Upper lobe of left lung (tissue), 6 donors: ENCODE measurements at places on chromosomes 6 and 20.

GRCh38 chr6:170248111-170248805 lies 42.6 kb downstream of the DLL1 start:
- no peak overlapping the region for H3K4me3 ChIP-seq
- H3K4me1 ChIP-seq, result no peaks in the 10 kb centered on the region
- no peak overlapping the region for H3K27ac ChIP-seq

GRCh38 chr6:153170511-153170910 lies 39.4 kb upstream of the RGS17 start:
- H3K4me1 ChIP-seq, result no peaks in the 10 kb centered on the region
- no peaks in the 10 kb centered on the region for H3K27me3 ChIP-seq
- no peak overlapping the region for H3K27ac ChIP-seq
- no peak for DNase-seq
- H3K4me3 ChIP-seq, result no peak overlapping the region
- H3K36me3 ChIP-seq, result no peaks in the 10 kb centered on the region

DNA sequence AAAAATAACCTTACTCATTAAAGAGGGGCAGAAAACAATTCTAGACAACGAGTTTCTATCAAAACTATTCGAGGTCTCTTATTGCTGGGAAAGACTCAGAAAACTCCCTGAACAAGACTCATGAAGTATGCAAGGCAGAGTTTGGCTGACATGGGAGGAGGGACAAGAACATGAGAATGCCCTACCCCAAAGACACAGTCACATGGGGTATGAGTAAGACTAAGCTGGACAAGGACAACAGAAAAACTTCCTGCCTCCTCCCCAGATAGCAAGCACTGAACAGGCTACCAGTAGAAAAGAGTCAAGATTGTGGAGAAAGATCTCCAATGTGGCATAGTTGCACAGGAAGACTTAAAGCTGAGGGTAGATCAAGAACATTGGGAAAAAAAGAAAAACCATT lies 39.7 kb upstream of the PHIP start:
- H3K27me3 ChIP-seq, result no peaks in the 10 kb centered on the region
- no peaks in the 10 kb centered on the region for H3K4me1 ChIP-seq
- no peak for DNase-seq
- H3K36me3 ChIP-seq, result no peaks in the 10 kb centered on the region
- H3K4me3 ChIP-seq, result no peak overlapping the region

DNA sequence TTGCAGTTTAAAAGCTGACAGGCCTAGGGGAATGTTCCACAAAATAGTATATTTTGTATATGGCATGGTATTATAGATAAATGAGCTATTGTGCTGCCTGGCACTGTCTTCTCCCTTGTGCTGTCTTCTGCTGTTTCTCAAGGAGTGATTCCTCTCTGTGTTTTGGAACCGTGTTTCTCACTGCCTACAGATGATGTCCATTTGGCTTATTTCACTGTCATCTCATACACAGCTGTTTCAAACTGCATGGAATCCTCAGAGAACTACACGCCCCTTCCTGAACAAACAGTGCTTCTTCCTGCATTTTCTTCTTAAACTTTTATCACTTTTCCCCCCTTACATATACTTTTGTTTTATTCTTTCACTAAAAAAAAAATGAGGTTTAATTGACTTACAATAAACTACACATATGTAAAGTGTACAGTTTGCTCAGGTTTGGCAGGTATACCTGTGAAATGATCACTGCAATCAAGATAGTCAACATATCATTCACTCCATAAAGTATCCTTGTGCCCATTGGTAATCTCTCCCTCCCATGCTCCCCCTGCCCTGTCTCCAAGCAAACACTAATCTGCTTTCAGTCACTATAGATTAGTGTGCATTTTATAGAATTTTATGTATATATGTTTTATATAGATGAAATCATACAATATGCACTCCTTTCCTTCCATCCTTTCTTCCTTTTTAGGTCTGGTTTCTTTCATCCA lies 43.0 kb downstream of the CBFA2T2 start:
- no peak overlapping the region for H3K4me3 ChIP-seq
- DNase-seq, result no peak
- H3K27me3 ChIP-seq, result no peaks in the 10 kb centered on the region
- peaks cover 13% of the 10 kb centered on the region for H3K4me1 ChIP-seq

DNA sequence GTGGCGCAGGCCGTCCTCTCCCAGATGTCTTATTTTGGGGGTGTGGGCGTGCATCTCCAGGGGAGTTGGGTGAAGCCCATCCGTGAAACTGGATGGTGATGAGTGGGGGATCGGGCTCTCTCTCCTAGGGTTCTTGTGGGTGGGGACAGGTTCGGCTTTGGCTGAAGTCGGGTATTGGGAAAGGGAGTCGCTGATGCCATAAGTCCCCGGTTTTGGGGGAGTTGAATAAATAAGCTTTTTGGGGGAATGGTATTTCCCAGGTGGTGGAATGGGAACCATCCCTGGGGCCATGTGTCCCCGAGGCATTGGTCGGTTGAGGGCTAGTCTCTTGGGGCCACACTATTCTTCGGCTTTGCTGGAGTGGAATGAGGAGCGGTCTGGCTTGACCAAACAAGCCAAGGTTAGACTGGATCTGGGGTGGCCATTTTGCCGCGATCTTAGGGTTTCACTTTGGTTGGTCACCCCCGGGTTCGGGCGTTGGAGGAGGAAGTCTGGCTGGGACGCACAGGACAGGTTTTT lies 481 bp downstream of the ZNF133 start:
- peak overlapping the region; percentile 81 for H3K4me3 ChIP-seq
- H3K4me1 ChIP-seq, result peaks cover 14% of the 10 kb centered on the region
- no peaks in the 10 kb centered on the region for H3K27me3 ChIP-seq
- H3K36me3 ChIP-seq, result no peaks in the 10 kb centered on the region
- DNase-seq, result no peak

DNA sequence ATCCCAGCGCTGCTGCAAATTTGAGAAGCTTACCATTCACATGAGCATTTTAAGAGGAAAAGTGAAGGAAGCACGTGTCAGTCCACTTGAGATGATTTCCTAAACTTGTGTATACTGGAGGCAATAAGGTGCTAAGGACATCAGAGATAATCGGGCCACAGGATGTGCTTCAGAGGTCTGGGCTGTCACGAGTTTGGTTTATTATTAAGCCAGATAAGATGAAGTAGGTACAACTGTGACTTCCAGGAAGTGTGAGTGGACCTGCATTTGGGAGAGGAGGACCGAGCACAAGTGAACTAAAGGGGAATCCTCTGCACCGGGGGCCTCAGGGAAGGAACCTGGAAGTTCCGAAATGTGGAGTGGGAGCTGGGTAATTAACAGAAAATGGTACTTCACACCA lies 1.4 kb downstream of the SAMD5 start:
- peak overlapping the region; percentile 60 for H3K4me3 ChIP-seq
- peaks cover 16% of the 10 kb centered on the region for H3K4me1 ChIP-seq
- no peaks in the 10 kb centered on the region for H3K36me3 ChIP-seq
- H3K27ac ChIP-seq, result peak overlapping the region; percentile 84
- peaks cover 17% of the 10 kb centered on the region for H3K27me3 ChIP-seq
- DNase-seq, result peak; percentile 25

- H3K27me3 ChIP-seq, result no peaks in the 10 kb centered on the region
- H3K4me3 ChIP-seq, result no peak overlapping the region
- no peak overlapping the region for H3K27ac ChIP-seq
Observed at GRCh38 chr20:58045579-58045978, 182.9 kb downstream of the ANKRD60 start.

GRCh38 chr20:43306837-43307236 lies 117.1 kb upstream of the PTPRT start:
- H3K27ac ChIP-seq, result no peak overlapping the region
- no peak for DNase-seq
- no peaks in the 10 kb centered on the region for H3K27me3 ChIP-seq
- H3K36me3 ChIP-seq, result no peaks in the 10 kb centered on the region
- H3K4me3 ChIP-seq, result no peak overlapping the region

DNA sequence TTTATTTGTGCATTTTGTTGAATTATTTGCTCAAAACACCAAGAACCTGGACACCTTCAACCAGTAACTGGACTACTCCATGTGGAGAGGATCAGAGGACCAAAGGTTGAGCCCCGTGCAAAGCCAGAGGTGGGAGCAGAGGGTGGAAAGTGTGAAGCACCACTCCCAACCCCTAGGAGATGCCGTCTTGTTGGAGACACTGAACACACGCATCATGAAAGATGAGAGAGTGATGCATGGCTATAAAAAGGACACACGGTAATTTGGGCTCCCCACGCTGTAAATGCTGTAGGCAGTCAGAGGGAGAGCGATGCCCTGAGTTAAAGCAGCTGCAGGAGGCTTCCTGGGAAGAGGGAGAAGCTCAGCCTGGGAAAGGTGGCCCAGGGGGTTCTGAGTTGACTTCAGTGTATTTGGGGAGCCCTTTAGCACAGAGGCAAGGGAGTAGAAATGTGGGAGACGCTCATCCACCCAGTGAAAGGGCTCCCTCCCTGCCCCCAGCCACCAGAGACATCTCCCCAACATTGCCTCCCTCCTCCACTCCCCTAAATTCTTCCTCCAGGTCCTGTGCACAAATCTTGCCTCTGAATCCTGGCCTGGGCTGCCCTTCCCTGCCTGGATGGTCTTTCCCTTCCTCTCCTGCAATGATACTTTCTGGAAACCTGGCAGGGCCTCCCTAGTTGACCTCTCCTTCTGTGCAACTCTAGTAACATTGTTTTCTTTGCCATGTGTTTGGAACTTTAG lies 55.8 kb upstream of the IYD start:
- H3K4me3 ChIP-seq, result no peak overlapping the region
- no peak overlapping the region for H3K27ac ChIP-seq
- no peaks in the 10 kb centered on the region for H3K4me1 ChIP-seq
- no peaks in the 10 kb centered on the region for H3K36me3 ChIP-seq

DNA sequence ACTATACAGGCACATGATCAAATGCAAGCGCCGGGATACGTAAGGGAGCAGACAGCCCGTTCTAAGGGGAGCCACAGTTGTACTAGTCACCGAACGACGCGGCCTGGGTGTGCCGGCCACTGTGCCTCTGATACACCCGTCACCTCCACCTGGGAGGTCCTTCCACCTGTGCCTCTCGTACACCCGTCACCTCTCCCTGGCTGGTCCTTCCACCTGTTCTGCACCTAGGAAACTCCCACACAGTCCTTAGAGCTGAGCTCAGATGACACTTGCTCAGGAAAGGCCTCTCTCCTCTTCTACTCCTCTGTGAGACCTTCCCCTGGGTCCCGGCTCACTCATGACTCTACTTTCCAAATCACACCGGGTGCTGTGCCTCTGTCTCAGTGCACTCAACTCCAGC lies 245.0 kb downstream of the TTLL2 start:
- no peak overlapping the region for H3K4me3 ChIP-seq
- DNase-seq, result no peak
- no peak overlapping the region for H3K27ac ChIP-seq
- peaks cover 20% of the 10 kb centered on the region for H3K4me1 ChIP-seq
- H3K36me3 ChIP-seq, result no peaks in the 10 kb centered on the region

DNA sequence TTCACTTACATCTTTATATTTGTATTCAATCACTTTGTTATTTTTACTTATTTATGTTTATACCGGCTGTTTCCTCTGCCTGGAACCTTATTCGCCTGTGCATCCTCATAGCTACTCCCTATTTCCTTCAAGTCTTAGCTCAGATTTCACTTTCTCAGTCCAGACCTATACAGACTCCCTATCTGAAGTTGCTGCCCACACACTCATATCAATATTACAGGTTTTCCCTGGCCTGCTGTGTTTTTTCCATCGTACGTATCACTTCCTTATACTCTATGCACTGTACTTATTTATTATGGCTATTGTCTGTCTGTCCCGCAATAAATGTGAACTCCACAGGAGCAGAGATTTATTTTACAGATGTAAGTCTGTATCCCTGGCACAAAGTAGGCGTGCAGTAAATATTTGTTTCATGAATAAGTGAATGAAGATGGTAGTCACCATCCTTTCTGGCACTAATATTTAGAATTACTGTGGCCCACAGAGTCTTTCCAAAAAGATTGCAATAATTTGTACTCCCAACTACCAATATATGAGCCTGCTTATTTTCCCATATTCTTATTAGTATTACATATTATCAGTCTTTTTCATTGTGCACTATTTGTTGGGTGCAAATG lies 64.9 kb downstream of the TNFAIP3 start:
- H3K27me3 ChIP-seq, result no peaks in the 10 kb centered on the region
- H3K36me3 ChIP-seq, result no peaks in the 10 kb centered on the region
- DNase-seq, result no peak
- H3K4me1 ChIP-seq, result peaks cover 15% of the 10 kb centered on the region
- H3K27ac ChIP-seq, result no peak overlapping the region

DNA sequence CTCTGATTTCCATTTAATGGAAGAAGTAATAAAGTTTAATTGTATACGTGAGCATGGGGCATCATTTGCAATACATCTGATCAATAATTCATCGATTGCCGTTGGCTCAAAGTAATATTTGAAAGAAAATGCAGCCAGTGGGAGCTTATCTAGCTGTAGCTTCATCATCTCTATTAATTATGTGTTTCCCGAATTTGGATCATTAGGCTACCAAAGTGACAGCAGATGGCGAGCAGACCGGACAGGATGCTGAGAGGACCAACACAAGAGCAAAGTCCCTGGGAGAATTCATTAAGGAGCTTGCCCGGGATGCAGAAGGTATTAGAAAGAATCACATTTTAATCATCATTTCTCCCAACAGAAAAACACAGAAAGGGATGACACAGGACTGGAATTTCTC lies 327.1 kb downstream of the ARHGAP18 start:
- H3K4me3 ChIP-seq, result no peak overlapping the region
- no peak overlapping the region for H3K27ac ChIP-seq
- no peaks in the 10 kb centered on the region for H3K36me3 ChIP-seq
- no peak for DNase-seq
- no peaks in the 10 kb centered on the region for H3K4me1 ChIP-seq

DNA sequence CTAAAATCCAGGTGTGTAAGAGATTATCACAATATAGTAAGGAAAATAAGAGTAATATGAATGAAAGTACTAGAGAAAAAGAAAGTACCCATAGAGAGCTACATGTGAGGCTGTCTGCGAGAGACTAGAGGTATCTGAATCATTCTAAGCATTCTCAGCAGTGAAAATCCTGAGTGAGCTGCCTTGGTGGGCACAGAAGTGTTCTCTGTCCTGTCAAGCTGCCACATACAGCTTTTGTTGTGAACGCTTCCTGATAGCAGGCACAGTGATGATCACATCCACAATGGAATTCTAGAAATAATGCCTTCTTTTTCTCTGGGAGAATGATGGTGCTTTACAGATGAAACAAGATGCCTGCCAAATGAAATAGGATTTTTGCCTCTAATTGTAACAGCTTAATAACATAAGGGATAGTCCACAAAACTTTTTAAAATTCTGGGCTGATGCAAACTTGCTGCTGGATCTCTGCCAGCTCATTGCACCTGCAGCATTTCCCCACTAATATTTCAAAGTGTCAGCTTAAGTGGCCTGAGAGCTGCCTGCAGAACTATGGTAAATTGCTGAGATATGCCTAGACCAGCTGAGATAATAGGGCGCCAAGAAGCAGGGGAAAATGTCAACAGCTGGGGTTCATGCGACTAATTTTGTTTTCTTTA lies 620.5 kb downstream of the DOK5 start:
- DNase-seq, result no peak
- H3K27me3 ChIP-seq, result no peaks in the 10 kb centered on the region
- H3K4me3 ChIP-seq, result no peak overlapping the region

GRCh38 chr20:21684671-21685070 lies 20.8 kb upstream of the PAX1 start:
- H3K27me3 ChIP-seq, result no peaks in the 10 kb centered on the region
- no peaks in the 10 kb centered on the region for H3K36me3 ChIP-seq
